ENCODE measurements at places on chromosomes 4 and X.

GRCh38 chr4:4610672-4611071 lies 68.8 kb upstream of the STX18 start:
- DNase-seq = no peak

DNA sequence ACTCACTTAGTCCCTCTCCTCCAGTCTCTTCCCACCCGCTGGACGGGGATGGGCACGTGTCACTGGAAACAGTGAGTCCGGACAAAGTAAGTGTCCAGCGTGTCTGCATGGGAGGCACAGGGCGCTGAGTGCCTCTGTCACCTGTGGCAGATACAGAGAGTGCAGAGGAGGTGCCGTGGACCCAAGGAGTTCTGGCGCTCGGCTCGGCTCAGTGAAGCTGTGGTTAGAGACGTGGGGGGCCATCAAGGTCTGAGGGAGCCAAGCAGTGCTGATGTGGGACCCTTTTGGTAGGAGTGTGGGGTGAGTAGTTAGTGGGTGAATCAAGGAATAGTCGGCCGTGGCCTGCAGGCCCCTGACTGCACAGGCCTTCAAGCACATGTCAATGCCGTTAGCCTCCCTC lies 40.1 kb upstream of the MSANTD1 start:
- DNase-seq = no peak

DNA sequence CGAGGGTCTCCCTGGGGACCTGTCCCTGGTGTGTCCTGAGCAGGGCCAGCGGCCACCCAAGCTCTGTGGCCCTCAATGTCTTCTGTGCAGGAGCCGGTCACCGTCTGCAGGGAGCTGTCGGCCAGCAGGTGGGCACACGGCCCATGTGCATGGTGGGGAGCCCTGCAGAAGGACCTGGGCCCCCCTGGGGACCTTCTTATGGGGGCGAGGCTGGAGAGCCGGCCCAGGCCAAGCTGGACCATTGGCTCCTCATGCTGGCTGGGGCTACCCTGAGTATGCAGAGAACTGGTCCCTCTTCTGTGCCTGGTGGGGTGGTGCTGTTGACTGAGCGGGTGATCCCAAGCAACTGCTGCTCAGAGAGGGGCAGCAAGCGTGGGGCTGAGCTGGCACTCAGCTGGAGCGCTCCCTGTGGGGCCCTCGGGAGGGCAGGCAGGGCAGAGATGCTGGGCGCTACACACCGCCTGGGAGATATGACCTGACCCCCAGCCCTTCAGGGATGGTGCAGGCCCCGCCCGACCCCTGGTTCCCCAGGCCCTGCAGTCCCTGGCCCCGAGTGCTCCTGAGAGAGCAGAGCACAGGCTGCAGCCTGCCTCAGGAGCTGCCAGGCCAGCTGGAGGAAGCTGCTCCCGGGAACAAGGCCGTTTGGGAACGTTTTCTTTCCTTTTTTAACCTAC lies 14.8 kb downstream of the NAT8L start:
- no peak for DNase-seq

DNA sequence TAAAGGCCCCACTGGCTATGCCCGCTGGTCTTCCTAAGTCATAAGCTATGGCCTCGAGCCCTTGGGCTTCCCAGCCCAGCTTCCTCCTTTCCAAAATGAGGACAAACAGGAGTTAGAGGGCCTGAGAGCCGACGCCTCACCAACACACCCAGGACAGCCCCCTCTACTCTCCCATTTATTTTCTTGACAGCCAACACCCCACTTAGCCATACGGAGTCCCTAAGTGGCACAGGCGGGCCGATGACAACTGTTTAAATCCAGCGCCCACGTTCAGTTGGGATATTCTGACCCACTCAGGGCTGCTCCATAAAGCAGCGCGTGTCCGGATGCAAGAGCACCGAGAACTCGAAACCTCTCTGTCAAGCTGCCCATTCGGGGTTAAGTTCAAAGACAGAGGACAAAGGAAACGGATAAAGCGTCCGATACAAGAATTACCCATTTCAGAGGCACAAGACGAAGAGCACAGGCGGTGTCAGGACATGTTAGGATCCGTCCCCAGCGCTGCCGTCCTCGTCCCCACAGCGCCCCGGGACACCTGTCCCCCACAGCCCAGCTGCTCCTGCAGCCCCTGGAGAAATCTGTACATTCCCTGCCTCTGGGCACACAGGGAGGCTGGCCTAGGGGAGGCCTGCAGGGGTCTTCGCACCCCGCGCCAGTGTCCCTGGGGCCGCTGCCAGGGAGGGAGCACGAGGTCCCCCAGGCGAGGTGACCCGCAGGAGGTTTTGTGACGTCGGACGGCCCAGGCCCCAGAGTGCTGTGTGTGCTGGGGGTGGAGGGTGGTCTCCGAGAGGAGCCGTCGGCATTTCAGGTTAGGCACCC lies 1.2 kb downstream of the PRKX start:
- DNase-seq = no peak

GRCh38 chr4:37760840-37761239 lies 65.6 kb upstream of the PGM2 start:
- DNase-seq = no peak

DNA sequence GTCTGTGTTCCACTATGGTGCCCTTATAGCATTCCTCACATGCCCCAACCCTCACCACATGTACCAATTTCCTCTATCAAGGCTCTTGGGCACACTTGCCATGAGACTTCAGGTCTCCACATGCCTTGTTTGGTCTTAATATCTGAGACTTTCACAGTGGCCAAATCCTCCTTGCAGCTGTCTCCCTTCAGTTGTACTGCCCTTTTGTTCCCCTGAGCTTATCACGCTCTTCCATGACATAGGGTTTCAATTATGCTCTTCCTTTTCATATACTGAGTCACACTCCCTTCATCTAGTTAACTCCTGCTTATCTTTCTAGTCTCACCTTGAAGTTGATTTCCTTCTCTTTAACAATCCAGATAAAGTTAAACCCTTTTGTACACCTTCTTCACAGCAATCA lies 212.9 kb downstream of the PDHA2 start:
- no peak for DNase-seq

DNA sequence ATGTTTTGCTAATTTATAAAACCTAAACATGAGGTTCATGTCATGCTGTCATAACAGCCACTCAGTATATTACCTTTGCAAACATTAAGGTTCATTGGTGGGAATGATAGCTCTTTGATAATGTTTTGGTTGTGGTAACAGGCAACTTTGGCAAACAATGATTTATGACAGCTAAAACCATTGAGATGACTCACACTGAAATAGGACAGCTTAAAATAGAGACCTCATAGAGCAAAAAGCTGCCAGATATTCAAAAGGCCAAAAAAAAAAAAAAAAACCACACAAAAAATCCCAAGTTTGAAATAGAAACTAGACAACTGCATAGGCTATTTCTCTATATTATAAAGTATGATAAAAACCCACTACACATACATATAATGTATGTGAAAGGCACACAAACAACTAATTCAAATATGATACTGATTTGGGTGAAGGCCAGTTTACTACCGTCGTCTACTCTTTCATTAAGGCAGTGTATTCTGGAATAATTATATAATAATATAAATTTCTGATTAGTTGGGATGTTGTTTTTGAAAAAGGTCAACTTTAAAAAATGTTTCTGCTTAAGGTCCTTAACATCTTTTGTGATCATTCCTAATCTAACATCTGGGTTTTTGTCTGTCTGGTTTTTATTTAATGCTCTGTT lies 646.0 kb upstream of the PITX2 start:
- no peak for DNase-seq

GRCh38 chrX:13101441-13102139 lies 57.2 kb upstream of the FAM9C start:
- DNase-seq = no peak

GRCh38 chr4:48986654-48987164 lies 634 bp downstream of the CWH43 start:
- no peak for DNase-seq

DNA sequence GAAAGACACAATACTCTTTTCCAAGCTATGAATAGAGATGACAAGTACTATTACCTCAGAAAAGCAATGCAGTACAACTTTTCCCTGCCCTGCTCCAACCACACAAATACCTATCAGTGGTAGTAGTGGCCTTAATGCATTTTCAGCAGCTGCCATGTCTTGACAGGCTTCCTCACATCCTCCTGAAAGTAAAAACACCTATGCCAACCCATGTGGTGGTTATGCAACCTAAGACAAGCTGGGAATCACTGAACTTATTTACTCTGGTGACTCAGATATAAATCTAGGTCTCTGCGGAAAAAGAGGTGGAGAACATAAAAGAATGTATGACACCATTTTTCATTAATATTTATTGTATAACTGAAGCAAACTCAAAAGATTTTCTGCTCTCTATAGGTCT lies 14.5 kb downstream of the WDFY3 start:
- no peak for DNase-seq

- no peak for DNase-seq
Measured at GRCh38 chr4:7806338-7807090, 133.1 kb downstream of the AFAP1 start.

GRCh38 chr4:166435449-166435848 lies 562.4 kb downstream of the TLL1 start:
- DNase-seq = no peak

GRCh38 chr4:153679486-153679885 lies 4.6 kb upstream of the TLR2 start:
- DNase-seq = no peak

DNA sequence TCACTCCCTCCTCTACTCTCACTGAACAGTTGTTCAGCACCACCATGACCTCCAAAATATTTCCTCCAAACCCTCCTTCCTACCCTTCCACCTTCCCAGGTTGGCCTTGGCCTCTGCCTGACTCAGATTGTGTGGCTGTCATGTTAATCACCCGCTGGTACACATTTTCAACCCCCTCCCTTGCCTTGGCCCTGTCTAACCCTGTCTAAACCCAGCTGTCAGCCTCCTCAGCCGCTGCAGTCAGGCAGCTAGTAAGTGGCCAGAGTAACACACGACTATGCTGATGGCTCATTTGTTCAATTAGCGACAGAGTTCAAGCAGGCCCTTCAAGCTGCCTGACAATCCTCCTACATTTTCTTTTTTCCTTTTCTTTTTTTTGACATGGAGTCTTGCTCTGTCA lies 18.0 kb downstream of the ING2 start:
- DNase-seq = no peak

DNA sequence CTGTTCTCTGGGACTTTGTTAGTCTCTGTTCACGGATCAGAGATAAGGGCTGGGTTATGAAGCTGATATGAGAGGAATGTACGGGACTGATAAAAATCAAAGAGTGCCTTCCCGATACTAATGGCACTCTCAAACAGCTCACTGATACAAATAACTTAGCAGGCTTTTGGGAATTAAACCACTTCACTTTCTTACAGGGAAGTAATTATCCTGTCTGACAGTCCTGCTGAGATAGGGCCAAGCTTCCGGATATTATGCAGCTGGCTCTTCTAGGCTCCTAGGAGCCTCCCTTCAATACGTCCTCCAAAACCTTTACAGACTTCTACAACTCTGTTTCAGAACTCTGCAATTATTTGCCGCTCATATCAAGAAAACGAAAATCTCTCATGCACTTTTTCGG lies 418.0 kb downstream of the NLGN4X start:
- DNase-seq = no peak

GRCh38 chr4:156892805-156893204 lies 78.8 kb downstream of the PDGFC start:
- no peak for DNase-seq

GRCh38 chr4:176207839-176208238 lies 12.5 kb upstream of the SPATA4 start:
- no peak for DNase-seq

DNA sequence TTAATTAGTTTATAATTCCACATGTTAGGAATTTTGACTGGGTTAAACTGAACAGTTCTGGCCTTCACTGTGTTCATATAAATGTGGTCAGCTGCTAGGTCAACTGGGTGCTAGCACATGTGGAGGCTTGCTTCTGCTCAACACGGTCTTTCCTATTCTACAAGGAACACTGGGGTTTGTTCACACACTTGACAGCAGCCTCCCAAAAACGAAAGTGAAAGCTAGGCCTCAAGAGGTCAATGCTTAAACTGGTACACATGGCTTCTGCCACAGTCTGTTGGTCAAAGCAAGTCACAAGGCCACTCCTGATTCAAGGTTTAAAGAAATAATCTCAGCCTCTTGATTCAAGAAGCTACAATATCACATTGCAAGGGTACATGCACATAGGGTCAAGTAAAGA lies 126.5 kb downstream of the QDPR start:
- no peak for DNase-seq

GRCh38 chr4:24856586-24856985 lies 56.3 kb downstream of the CCDC149 start:
- DNase-seq = no peak

DNA sequence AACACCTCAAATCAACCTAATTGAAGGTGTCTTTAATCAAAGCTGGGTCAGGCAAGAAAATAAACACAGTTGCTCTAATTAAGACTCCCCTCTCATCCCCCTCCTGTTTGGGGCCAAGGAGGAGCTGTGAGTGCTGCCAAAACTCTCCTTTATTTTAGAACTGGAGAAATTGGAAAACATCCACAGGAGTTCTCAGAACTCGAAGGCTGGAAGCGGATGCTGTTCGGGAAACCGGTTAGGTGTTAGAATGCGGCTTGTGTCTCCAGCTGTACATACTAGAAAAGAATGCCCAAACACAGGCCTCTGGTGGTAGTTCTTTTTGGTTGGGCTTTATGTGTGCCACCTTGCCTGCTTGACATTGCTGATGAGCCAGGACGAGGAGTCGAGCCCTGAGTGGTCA lies 118.2 kb downstream of the GPR143 start:
- DNase-seq = no peak

GRCh38 chrX:46838486-46838870 lies 1.6 kb downstream of the RP2 start:
- no peak for DNase-seq

GRCh38 chr4:82704156-82704555 lies 94.4 kb downstream of the SCD5 start:
- DNase-seq = no peak

GRCh38 chr4:181331214-181331613 lies 912.0 kb upstream of the TENM3 start:
- no peak for DNase-seq

GRCh38 chrX:148069759-148070503 lies 88.8 kb downstream of the FMR1NB start:
- no peak for DNase-seq

GRCh38 chr4:54277691-54278090 lies 48.6 kb downstream of the PDGFRA start:
- DNase-seq = no peak

GRCh38 chr4:98939892-98940298 lies 11.0 kb upstream of the EIF4E start:
- no peak for DNase-seq

GRCh38 chr4:76641758-76642157 lies 206.7 kb downstream of the SHROOM3 start:
- no peak for DNase-seq

DNA sequence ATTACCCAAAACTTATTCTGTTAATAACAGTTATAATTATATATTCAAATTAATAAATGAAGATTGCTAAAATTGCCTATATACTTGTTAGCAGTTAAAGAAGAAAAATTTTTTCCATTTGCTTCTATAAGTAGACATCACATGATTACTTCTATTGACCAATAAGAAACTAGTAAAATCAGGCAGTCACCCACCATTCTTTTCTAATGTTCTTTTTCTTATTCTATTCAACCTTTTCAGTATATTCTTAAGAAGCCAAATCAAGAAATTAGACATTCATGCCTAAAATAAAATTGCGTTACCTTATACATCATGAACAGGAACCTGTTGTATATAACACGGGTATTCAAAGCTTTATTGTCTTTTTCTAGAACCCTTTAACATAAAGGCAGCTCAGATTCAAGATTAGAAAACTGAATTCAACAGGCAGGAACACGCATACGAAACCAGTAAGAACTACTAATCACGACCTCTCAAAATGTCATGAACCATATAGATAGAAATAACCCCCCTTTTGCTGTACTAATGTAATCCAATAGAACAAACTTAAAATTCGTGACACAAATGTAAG lies 568.1 kb upstream of the DIPK2B start:
- no peak for DNase-seq

Data from stimulated activated CD4-positive, alpha-beta T cell treated with anti-CD3 and anti-CD28 coated beads, Interleukin-1b, Interleukin-23, amount 100 ng/mL, for 4 hours (primary cell).